ENCODE measurements at places on chromosomes 13 and 19.

DNA sequence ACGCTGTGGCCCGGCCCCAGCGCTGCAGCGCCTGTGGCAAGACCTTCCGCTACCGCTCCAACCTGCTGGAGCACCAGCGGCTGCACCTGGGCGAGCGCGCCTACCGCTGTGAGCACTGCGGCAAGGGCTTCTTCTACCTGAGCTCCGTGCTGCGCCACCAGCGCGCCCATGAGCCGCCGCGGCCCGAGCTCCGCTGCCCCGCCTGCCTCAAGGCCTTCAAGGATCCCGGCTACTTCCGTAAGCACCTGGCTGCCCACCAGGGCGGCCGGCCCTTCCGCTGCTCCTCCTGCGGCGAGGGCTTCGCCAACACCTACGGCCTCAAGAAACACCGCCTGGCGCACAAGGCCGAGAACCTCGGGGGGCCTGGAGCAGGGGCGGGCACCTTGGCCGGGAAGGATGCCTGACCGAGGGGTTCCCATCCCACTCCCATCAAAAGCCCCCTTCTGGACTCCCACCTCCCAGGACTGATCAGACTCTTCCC lies 7.9 kb downstream of the ZNF784 start:
- DNase-seq = no peak

- no peak for DNase-seq
Measured at GRCh38 chr19:3617463-3617862, 9.1 kb downstream of the CACTIN start.

DNA sequence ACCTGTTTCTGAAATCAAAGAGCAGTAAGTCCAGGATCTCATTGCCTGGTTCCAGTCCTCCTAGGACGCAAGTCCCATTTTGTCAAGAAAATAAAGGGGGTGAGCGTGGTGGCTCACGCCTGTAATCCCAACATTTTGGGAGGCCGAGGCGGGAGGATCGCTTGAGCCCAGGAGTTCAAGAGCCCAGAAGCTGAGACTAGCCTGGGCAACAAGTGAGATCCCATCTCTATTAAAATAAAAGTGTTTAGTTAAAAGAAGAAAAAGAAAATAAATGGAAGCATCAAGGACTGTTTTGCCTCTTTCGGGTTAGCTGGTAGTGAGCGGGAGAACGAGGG lies 344 bp upstream of the HAUS5 start:
- DNase-seq = no peak

- no peak for DNase-seq
Measured at GRCh38 chr19:5590151-5590864, 22.6 kb upstream of the TINCR start.

- DNase-seq = no peak
Measured at GRCh38 chr13:58239774-58240268, 608.3 kb downstream of the PCDH17 start.

DNA sequence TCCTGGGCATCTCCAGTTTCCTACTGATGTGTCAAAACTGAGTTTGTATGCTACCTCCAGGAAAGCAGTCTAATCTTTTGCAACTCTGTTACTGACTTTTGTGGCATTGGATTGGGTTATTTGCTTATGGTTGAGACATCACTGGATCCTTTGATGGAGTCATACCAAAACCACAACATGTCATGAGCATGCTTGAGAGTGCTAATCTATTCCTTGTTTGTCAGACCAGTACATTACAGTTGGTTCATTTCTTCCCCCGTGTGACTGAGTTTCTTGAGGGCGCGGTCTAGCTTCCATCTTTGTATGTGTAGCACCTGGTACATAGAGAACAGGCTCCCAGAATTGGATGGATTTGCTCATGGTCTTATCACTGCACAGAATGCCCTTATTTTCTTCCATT lies 43.2 kb downstream of the SUGT1 start:
- peak; percentile 72 for DNase-seq

DNA sequence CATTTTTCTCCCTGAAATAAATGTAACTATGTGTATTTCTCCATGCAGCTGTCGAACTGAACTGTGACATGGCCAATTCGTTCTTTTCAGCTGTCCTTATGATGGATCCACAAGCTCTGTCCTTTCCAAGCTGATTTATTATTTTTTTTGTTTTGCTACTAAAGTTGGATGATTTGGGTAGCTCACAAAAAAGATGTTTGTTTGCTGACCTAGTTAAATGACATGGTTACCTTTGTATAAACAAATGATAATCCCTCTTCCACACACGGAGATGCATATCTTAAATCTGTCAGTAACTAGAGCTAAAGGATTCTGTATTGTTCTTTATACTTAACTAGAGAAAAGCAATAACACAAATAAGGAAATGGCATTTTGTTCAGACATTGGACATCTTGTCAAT lies 884.3 kb upstream of the PCDH20 start:
- DNase-seq = no peak

- peak; percentile 20 for DNase-seq
Measured at GRCh38 chr19:11377756-11378155, 3.3 kb downstream of the SWSAP1 start.

DNA sequence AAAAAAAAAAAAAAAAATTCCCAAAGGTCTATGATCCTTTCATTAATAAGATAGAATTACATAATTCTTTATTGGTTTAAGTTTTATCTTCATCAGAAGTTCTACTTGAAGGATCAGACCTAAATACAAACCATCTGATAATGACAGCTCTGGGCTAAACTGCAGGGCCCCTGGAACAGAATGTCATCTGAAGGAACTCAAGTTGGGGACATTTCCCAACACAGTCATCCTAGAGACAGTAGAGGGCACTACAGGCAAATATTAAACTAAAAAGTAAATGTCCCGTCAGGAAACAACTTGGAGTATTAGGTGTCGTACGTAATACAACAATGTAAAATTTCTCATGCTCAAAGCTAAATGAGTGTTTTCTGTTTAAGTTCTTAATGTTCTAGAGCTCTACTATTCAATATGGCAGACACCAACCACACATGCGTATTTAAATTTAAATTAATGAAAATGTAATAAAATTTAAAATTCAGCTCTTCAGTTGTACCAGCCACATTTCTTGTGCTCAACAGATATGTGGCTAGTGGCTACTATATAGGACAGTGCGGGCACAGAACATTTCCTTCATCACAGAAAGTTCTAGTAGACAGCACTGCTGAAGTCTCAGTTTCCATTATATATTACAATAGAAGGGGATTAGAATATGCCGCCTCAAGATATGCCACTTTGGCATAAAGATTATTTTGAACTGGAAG lies 21.8 kb upstream of the NAXD start:
- DNase-seq = peak; percentile 54

- DNase-seq = no peak
Measured at GRCh38 chr13:26831336-26831908, 70.8 kb upstream of the GPR12 start.

DNA sequence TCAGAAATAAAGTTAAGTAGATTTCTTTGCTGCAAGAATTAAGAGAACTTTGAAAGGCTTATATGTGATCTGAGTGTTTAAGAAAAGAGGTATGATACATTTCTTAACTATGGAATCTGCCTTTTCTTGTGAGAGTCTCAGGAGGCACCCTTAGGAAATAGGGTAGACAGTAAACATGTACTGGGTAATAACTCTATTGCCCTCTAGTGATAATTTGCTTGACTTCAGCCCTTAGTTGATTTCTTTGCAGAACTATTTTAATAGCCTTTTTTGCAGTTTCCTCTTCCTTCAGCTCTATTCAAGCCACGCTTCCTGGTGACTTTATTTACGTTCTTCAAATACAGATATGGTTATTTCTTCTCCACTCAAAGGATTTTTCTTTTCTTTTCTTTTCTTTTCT lies 37.0 kb upstream of the CCNA1 start:
- DNase-seq = peak; percentile 84

DNA sequence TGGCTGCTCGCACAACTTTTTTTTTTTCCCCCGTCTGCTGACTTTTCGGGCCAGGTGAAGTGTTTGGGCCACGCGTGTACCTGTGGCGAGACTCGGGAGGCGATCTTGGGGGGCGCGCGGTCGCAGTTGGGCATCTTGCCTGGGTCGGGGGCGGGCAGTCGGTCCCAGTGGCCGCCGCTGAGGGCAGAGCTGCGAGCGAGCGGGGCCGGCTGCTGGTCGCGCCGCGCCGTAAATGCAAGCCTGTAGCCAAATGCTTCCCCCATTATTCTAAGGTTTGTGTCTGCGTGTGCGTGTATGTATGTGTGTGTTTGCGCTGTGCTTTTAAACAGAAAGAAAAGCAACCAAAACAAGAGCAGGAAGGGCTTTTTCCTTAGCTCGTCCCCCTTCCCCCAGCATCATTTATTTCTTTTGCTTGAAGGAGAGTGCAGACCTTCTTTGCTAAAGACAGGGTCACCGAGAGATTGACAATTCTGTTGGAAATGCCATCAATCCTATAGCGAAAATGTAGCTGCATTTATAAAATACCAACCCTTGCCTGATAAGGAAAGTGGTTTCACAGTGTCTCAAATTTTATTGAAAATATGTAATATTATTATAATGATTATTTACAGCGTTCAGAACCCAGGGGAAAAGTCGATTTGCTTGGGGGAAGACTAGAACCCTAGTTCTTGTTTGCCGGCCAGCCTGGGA lies 143.2 kb upstream of the ZNF536 start:
- DNase-seq = peak; percentile 57

DNA sequence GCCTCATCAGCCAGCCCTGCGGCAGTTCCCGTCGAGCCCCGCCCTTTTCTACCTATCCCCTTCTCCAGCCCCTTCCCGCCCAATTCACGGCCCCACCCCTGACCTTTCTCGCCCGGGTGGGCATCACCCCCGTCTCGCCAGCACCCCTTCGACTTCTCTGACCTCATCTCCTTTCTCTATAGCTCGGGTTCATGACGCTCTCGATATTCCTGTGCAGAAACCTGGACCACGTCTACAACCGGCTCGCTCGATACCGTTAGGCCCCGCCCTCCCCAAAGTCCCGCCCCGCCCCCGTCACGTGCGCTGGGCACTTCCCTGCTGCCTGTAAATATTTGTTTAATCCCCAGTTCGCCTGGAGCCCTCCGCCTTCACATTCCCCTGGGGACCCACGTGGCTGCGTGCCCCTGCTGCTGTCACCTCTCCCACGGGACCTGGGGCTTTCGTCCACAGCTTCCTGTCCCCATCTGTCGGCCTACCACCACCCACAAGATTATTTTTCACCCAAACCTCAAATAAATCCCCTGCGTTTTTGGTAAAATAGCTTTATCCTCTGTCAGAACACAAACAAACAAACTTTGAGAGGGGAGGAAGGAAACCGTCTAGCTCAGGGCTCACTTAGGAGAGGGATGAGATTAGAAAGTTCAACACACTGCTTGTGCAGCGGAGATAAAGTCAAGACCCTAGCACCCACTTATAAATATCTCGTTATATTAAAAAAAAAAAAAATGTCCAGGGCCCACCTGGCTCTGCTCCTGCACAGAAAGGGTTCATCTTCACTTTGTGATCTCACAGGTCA lies 5.1 kb downstream of the CD37 start:
- no peak for DNase-seq

DNA sequence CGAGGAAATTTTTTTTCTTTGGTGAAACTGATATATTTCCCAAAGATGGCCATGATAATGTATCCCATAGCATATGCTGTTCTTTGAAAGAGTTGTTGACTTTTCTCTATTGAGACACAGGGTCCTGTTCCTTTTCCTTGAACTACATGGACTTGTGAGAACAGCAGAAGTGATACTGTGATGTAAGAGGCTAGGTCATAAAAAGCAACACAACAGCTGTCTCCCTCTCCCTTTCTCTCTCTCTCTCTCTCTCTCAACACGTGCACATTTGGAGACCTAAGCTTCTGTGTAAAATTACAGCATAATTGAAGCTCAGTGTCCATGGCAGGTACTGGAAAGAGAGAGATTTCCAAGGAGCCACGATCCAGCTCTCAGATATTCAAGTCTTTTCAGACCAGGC lies 1712.4 kb downstream of the EFNB2 start:
- no peak for DNase-seq

- no peak for DNase-seq
Measured at GRCh38 chr19:31553846-31554215, 204.6 kb upstream of the TSHZ3 start.

DNA sequence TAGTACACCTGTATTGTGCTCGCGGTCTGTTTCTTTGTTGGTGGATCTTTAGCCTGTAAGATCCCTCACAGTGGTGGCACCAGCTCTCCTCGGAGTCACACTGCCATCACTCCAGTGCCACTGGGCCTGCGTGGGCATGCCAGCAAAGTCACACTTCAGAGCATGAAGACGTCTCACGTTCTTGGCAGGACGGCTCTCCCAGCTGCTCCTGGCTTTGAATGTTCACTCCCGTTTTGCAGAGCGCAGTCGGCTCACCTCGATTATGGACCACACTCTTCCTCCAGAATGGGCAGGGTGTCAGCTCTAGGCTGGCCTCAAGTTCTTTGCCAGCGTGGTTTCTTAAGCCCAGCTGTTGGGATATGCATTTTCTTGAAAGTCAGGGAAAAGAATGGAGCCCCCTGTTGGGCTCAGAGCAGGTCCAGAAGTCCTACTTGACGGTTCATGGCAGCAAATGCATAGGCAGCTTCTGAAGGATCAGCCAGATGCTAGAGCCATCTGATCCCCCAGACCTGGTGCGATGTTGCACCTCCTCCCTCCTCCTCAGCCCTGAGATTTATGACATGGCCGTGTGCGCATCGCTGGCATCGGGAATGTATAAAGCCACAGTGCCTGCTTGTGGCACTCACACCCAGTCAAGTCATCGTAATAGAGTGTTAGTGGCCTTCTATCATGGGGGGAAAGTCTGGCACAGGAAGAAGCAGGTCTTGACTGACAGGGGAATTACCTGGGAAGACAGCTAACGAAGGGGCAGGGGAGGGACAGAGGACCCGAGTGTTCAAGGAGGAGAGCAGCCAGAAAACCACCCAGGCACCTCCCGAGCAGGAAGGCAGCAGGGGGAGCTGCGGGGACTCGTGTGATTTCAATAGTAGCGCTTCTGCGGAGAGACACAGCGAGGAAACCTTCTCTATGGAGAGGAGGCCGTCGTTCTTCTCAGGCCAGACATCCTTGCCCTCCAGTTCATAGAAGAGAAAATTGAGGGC lies 40.2 kb upstream of the NPAS1 start:
- no peak for DNase-seq

- no peak for DNase-seq
Measured at GRCh38 chr19:33436360-33437345, 63.1 kb downstream of the CEBPG start.

DNA sequence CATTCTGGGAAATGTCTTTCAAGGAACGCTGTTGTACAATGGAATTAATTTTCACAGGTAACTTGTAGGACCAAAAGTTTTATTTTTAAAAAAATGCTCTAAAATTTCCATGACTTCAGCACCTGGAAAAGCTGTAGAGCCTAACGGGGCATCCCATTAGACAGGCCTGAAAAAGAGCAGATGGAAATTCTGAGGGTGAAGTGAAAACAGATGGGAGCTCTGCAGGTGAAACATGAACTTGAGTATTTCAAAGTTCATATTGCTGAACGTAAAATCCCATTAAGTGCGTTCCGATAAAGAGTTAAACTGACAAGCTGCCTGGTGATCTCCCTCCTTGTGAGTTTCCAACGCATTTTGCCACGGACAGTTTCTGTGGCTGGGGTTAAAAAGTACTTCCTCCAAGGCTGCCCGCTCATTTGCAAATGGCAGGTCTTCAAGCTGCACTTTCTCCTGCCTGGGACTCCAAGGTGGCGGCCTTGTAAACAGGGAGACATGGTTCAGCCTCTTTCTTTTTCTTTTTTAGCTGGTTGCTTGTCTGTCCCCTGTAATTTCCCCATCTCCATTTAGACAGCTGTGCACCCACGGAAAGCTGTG lies 450.4 kb downstream of the FGF9 start:
- no peak for DNase-seq

GRCh38 chr13:79860791-79861190 lies 379.8 kb downstream of the NDFIP2 start:
- no peak for DNase-seq
